ENCODE measurements at places on chromosomes 12 and 14.
A peak's percentile ranks its signal among the peaks of the same experiment; 100 is the strongest.

- no peak for DNase-seq
Measured at GRCh38 chr14:64700894-64701293, 3.3 kb upstream of the PLEKHG3 start.

GRCh38 chr12:116384691-116385485 is 107.4 kb upstream of the MED13L start:
- DNase-seq: no peak

DNA sequence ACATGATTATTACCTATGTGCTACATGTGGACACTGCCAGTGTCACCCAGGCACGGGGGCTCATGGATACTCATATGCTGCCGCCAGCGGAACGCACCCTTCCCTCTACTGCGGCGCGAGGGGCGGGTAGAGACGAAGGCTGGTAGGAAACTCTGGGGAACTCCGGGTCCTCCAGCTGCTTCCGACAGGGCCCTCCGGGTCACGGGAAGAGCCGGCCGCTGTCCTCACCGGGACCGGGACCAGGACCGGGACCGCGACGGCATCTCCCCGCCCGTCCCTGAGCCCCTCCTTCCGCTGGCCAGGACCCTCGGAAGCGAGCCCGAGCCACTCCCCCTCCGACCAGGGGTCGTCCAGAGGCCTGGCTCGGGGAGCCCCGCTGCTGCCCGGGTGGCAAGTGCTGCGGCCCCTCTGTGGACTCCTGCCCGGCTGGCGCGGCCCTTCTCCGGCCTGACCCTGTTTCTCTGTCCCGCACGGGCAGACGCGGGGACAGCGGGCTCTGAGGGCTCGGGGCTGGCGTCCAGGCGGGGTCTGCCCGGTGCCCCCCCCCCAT is 209.6 kb downstream of the ADGRD1 start:
- DNase-seq: no peak

- no peak for DNase-seq
Measured at GRCh38 chr12:1646569-1647284, 17.7 kb downstream of the WNT5B start.

DNA sequence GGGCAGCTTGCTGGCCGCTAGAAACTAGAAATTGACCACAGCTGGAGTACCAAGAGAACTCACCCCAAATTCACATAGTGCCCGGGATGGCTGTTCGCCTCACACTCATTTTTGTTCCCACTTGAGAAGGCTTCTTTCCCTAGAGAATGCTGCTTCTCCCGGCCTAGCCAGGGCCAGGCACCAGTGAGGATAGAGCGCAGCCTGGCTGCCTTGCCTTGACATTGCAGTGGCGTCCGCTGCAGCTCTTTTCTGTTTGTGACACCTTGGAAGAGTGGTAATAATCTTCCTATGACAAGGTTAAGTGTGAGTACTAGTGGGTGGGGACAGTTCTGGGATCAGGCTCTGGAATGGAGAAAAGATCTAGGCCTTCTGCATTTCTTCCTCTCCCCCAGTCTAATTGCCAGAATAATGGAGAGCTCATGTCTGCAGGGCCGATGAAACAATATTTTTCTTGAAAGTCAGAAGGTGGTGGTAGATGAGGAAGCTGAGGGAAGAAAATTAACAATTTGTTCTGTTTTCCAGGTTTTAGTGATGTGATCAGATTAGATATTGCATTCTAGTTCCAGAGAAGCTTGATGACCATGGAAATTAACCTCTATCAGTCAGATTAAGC is 3.7 kb downstream of the TMEM253 start:
- DNase-seq: peak; percentile 74

GRCh38 chr14:103118018-103118662 is 5.1 kb upstream of the TNFAIP2 start:
- DNase-seq: no peak

- no peak for DNase-seq
Measured at GRCh38 chr12:107378609-107379008, 285.3 kb upstream of the CRY1 start.

GRCh38 chr12:41850046-41850445 is 294.6 kb downstream of the GXYLT1 start:
- no peak for DNase-seq

GRCh38 chr14:45135659-45136395 is at the start of gene FANCM:
FANCM (plus strand) TSS chr14:45135930; CDS start chr14:45136032, 102 bp downstream.
- peak; percentile 83 for DNase-seq

DNA sequence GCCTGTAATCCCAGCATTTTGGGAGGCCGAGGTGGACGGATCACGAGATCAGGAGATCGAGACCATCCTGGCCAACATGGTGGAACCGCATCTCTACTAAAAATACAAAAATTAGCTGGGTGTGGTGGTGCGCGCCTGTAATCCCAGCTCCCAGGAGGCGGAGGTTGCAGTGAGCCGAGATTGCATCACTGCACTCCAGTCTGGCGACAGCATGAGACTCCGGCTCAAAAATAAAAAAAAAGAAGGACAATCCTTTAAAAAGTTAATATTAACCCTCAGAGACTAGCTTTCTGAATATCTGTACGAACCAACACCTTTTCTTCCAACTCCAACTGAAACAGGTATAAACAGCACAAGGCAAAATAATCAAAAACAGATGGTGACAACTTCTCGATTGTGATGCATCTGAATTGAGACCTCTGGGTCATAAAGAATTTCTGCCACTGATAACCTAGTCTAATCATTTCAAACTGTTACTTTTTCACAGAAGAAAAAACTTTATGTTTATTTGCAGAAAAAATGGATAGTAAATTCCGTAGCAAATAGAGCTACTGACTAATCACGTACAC is 27.8 kb downstream of the CLIP1 start:
- DNase-seq: no peak
